AG09319 (cell line): ENCODE measurements at places on chromosomes 4 and X.

GRCh38 chr4:178258603-178259002 lies 816.4 kb upstream of the AGA start:
- no peak for DNase-seq

GRCh38 chr4:5399790-5400421 lies 308.5 kb downstream of the EVC2 start:
- no peak for DNase-seq

- DNase-seq: no peak
These were observed 75.0 kb downstream of the ZFYVE28 start for GRCh38 chr4:2343476-2343875.

- no peak for DNase-seq
These were observed 84.7 kb upstream of the RPA4 start for GRCh38 chrX:96798982-96799381.
